ENCODE measurements at places on chromosomes 7 and 10.

GRCh38 chr10:110857265-110858171 is 14.2 kb upstream of the PDCD4 start:
- no peak for DNase-seq

DNA sequence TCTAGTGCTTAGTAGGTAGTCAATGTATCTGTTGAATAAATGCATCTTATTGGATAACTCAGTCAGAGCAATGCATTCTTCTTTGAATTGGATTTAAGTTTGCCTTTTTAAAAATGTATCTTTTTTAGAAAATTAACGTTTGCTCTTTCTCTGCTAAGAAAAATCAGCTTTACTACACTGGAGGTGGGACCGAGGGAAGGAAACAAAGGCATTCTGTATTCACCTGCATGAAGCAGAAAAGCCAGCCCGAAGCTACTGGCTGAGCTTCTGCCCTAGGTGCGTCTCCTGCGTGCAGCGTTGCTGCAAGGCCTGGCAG is 22.2 kb upstream of the ITGB1 start:
- no peak for DNase-seq

GRCh38 chr10:128990986-128991385 is 476.1 kb upstream of the MGMT start:
- DNase-seq: no peak

DNA sequence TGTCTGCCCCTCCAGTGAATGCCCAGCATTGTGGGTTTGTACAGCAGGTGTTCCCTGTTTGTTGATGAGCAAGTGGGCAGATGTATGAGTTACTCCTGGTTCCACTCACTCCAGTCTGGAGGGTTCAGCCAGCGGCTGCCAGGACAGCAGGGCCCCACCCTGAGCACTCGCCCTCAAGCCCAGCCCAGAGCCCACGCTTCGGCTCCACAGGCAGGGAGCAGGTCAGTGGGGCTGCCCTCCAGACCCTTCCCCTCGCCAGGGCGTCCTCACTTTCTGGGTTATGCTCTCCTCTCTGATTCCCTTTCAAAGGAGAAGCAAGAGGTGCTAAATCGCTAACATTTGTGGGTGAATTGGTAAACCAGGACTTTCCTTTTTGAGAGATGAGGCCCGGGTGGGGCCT is 4.8 kb upstream of the VIPR2 start:
- no peak for DNase-seq

DNA sequence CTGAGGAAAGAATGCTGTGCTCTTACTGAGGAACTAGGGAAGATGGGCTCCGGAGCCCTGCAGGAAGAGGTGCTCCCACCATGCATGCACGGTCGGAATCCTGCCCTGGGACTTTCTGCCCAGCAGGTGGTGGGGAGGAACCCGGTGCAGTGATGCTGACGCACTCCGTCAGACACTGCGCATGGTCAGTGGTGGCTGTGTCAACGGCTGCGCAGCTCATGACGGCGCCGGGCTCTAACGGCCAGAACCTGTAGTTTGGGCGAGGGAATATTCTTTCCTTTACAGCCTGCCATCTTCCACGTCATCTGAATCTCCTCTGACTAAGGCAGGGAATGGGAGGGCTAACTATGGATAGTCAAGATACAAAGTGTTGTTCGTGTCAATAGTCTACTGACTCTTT is 189.2 kb upstream of the MGMT start:
- no peak for DNase-seq

- DNase-seq: no peak
Measured at GRCh38 chr10:96304230-96304629, at the start of gene DNTT. DNTT (plus strand) TSS chr10:96304434; CDS start chr10:96304498, 64 bp downstream.

DNA sequence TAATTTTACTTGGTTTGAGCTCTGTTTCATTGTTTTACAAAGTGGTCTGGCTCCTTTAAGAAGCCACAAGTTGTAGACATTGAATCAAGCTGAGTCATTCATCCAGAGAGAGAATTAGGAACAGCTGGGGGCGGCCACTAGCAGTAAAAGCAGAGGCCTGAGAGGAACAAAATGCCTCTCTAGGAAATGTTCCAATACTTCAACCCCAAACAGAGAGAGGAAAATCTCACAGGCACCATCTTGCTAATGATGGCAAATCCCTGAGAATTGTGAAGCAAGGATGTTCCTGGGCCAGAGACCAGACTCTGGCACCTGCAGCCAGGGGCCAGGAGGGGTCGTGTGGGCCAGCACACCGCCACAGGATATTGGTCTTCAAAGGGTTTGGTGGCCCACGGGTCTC is 26.5 kb upstream of the TRIL start:
- no peak for DNase-seq

GRCh38 chr7:137953043-137953664 is 48.7 kb downstream of the CREB3L2 start:
- DNase-seq: no peak

DNA sequence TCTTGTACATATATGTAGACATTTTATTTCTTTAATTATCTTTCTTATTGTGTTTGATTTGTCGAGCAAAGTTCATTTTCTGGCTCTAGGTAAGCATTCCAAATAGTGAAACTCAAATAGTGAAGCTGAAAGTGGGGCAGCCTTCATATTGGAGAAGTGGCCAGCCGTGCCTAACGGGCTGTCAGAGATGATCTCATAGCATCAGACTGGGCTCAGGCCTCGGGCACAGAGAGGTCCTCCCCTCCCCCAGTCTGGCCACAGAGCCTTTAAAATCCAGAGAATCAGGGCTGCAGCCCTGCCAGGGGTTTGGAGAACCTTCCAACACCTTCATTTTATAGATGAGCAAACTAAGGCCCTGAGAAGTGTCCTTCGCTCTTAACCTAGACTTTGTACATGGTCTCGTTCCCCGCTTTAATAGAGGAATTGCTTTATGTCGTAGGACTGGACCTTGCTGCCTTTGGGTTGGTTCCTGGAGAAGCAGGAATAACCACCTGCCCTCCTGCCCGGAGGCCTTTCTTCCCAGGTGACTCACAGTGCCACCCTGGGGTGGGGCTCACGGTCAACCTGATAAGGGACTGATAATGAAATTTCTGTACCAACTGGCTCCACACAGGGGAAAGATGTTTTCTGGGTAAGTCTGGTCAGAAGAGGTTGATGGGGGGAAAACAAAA is 7.3 kb downstream of the TSPAN15 start:
- DNase-seq: no peak
